ENCODE measurements at places on chromosomes 13 and 19.

DNA sequence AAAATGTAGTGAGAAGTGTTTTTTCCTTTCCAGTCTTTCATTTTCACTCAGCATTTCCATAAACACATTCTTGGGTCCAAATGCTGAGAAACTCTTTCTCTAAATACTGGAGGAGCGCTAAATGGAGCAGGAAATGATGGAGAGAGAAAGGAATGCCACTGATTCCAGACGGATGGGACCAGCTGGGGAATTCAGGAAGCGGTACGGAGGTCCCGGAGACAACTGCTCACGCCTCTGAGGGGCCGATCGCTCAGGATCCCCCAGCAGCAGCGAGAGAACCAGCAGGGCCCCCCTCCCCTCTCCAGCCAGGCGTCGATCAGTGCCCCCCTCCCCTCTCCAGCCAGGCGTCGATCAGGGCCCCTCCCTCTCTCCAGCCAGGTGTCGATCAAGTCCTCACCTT, 13.2 kb downstream of the RASA3 start:
- no peak for DNase-seq

DNA sequence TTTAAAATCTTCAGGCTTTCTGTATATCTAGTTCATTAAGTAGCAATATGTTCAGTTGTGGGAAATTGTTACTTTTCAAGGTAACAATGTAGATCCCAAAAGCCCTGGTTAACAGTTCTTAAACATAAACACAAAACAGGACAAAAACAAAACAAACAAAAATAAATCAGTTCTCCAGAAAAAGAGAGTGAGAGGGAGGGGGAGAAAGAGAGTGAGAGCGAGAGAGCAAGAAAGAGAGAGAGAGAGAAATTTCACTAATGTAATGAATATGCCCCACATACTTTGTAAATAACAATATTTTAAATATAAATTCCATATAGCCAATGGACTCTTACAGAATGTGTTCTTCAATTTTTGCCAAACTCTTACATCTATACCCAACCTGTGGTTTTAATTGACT, 275.5 kb downstream of the GPC6 start:
- DNase-seq = no peak

- DNase-seq = no peak
Measured at GRCh38 chr13:27704681-27705080, 83.0 kb downstream of the POLR1D start.

GRCh38 chr13:28373810-28374209, 121.1 kb downstream of the FLT1 start:
- no peak for DNase-seq

DNA sequence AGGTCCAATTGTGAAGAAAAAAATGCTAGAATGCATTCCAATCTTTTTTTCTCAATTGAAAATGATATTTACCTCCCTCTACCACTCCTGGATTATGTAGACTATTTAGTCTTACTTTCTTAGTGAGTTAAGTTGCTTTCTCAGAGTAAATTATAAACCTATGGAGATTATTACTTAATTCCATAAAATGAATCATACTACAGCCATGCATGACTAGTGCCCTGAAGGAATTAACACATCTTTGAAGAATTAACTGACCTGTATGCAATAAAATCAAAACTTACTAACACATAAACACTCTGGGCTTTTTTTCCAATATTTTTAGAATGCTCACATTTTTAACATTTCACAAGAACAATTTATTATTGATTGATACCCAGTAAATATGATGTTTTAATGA, 379.4 kb upstream of the DACH1 start:
- DNase-seq = no peak
